ENCODE measurements at places on chromosomes 6 and 20.

DNA sequence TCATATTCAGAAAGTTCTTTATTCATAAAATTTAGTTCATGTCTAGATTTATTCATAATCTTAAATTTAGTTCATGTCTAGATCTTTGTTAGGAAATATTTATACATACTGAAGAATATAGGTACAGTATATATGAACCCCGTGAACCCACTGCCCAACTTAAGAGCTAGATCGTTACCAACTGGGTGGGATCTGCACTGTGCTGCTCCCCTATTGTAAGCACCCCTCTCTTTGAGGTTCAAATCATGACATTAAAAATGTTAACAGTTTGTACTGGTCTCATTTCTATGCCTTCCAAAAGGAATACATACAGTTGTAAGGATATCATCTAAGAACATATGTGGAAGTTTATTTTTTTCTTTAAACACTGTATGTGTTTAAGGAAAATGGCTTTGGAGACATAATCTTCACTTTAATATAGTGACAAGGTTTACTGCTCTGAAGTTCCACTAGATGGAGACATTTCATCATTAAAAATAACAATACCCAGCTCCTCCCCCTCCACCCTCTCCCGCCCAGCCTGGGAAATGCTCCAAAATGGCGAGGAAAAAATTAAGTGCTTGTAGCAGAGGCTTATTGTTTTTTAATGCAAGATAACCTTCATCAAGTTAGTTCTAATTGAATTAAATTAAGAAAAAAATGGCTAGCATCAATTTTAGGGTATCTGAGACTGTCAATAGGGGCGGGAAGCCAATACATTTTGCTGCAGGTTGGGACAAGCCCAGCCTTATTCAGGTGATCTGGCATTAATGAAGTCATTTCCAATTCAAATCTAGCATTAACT, 104.1 kb upstream of the TRAF3IP2 start:
- peak; percentile 33 for DNase-seq

DNA sequence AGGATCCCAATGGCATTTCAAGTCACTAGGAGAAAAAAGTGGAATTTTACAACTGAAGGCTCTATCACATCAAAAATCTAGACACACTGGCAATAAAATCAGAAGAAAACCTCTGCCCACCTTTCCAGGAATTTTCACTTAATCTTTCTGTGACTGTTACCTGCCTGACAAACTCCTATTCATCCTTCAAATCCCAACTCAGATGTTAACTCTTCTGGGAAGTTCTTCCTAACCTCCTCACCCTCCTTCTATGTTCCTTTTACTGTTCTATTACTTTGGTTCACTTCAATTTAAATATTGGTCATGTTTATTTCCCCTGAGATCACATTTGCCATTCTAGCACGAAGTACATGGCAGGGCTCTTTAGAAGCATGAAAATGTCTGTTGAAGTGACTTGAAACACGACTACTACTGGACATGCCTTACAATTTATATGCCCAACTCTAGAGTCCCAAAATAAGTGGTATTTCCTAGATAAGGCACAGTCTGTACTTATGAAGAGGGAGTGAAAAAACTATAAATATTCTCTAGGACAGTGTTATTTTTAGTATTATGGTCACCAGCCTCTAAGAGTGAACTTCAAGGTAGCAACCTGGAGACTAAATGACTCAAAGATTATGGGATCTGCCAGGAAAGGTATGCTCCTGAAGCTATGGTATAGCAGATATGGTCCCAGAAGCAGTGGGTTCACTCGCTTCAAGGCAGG, 17.1 kb downstream of the CHD6 start:
- no peak for DNase-seq

- no peak for DNase-seq
Observed at GRCh38 chr20:5085380-5085779, 34.4 kb downstream of the PCNA start.

DNA sequence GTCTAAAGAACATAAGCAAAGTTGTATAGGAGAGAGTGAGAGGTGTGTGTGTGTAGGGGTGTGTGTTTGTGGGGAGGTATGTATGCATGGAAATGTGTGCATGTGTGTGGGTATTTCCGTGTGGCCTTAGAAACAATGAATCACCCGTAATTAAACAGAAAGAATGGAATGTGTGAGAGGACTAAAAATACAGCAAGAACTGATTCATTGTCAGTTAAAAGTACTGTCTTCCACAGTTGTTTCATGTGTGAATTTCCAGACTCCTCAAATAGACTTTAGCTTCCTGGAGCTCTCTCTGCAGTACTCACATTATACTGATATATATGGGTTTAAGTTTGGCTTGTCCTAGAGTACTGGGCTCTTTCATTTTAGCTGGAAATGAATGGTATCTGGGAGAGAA, 145.7 kb downstream of the RIMS1 start:
- no peak for DNase-seq

- no peak for DNase-seq
Observed at GRCh38 chr20:63425846-63426485, 46.5 kb downstream of the KCNQ2 start.

DNA sequence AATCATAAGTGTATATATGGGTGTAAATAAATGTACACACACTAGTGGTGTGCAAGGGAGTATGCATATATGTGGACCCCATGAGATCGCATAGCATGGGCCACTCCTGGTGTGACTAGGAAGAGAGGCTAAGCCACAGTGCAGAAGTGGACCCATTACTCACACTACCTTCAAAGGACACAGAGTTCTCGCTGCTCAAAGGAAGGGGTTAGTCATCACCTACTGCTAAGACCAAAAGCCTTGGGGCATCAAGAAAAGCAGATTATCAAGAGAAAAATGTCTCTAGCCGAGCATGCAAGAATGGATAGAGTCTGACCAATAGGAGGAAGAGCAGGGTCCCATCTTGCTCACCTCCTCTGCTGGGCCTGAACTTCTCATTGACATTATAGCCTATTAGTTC, 195.5 kb downstream of the MAFB start:
- DNase-seq = no peak

DNA sequence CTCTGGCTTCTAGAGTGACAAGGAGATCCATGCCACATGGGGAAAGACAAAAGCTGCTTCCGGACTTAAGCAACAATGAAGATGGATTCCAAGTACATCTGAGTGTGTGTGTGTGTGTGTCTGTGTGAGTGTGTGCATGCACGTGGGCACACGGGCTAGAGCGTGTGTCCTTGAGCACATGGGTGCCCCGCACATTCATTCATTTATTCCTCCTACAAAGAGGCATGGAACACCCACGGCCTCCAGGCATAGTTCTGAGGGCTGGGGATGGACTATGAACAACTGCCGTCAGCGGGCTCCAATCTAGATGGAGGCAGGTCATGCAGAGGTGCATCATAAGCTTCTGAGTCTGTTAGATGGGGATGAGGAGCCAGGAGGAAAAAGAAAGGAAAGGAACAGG, 49.1 kb downstream of the GRM4 start:
- no peak for DNase-seq

- DNase-seq = no peak
Observed at GRCh38 chr20:47181056-47181862, 175.2 kb downstream of the ZMYND8 start.

- no peak for DNase-seq
Observed at GRCh38 chr20:23541776-23542175, 26.5 kb downstream of the CST9L start.

DNA sequence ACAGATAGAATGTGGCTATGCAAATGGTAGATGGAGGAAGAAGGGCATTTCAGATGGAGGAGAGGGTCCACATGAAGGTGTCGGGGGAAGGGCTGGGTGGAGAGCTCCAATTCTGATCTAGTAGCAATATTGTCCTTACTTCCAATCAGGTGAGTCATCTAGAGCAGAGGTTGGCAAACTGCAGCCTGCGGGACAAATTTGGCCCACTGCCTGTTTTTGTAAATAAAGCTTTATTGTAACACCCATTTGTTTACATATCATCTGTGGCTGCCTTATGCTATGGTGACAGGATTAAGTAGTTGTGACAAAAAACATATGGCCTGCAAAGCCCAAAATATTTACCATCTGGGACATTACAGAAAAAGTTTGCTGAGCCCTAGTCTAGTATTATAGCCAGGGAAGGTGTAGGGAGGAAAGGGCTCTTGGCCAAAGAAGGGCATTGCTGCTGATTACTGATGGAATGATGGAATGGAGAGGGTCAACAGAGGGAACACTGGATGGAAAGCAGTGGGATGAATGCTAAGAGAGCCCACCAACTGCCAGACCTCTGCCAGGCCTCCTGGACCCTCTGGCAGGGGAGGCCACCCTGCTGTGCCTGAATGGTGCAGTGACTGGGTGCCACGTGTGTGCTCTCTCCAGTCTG, 79.8 kb downstream of the SLC22A23 start:
- DNase-seq = no peak

GRCh38 chr6:23561732-23562131, 564.3 kb upstream of the NRSN1 start:
- no peak for DNase-seq

DNA sequence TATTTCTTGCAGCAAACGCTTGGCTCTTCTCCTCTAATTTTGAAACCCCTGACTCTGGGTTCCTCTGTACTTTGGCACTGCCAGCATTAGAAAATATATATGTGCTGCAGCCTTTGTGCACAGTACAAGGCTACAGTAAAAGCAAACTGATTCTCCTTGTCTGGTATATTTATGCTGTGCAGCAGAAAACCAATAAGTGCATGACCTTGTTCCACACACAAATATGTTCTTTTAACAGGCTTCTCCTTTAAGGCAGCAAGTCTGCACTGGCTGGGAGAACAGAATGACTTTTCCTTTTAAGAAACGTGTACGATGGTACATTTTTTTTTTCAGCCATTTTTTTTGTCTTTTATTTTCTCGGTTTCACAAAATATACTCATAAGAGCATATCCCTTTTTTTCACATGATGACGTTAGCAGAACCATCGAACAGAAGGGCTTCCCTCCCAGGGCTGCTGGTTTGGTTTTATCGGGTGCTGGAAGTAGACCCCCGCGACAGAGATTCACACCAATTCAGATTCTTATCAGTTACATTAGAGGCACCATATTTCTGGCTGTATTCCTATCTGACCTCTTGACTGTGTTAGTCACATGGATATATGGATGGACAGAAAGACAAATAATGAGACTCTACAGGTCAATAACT, 129.9 kb upstream of the ARID1B start:
- DNase-seq = no peak

- DNase-seq = no peak
Observed at GRCh38 chr6:46776070-46776712, 17.0 kb upstream of the MEP1A start.

- no peak for DNase-seq
Observed at GRCh38 chr6:123802351-123802696, 1.3 kb upstream of the NKAIN2 start.

All from stimulated activated CD8-positive, alpha-beta memory T cell treated with anti-CD3 and anti-CD28 coated beads, Interleukin-12 subunit alpha, Interleukin-12 subunit beta, amount 100 ng/mL, for 1 hour (primary cell).